Caco-2 (cell line): ENCODE measurements at places on chromosomes 11 and 22.

DNA sequence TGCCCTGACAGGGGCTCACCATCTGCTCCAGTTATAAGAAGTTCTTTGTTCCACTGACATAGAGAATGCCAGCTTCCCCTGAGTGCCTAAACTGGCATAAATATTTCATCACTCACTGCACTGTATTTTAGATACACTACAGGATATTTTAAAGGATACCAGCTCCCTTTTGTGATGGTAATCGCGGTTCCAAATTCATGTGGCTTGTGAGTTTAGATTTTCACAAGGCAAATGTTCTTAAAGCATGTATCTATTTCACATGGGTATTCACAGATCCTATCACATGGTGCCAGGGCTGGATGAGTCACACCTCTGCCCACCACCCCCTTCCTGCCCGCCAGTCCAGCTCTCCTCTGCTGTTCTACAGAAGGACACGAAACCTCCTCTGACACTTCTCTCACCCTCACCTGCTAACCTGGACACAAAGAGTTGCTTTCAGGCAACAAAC lies 105.5 kb downstream of the KCNC1 start:
- no peak for DNase-seq

- DNase-seq: peak; percentile 67
Measured at GRCh38 chr11:23540101-23540561, 679.9 kb upstream of the CCDC179 start.

DNA sequence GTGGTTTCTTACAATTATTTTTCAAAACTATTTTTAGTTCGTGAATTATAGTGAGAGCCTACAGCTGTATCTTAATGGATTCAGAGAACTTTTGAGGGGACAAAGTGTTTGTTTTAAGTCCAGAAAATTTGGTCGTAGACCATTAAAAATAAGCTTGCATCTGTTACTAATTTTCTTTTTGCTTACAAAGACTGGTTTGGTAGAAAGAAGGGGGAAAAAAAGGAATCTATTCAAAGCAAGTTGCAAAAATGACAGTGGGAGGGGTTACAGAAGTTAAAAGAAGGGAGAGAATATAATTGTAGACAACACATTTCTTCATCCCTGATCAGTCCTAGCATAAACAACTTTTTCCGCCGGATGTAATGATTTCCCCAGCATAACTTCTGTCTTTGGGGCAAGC lies 72.1 kb downstream of the AMOTL1 start:
- DNase-seq: no peak

DNA sequence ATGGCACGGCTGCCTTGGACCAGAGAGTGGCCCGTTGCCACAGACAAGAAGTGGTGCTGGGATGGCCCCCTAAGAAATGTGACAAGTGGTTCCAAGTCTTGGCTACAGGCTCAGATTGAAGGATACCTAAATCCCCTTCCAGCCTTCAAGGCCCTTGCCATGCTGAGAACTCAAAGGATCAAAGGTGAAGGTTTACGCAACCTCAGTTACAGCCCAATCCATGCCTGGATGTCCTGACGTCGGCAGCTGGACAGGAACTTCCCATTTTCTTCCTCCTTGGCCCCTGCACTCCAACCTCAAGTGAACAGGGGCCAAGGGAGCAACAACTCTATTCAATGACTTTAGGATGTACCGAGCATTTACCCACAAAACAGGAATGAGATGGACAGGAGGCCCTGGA lies 95.4 kb downstream of the DHCR7 start:
- peak; percentile 34 for DNase-seq

GRCh38 chr22:26781062-26781461 lies 123.7 kb downstream of the MIAT start:
- no peak for DNase-seq

DNA sequence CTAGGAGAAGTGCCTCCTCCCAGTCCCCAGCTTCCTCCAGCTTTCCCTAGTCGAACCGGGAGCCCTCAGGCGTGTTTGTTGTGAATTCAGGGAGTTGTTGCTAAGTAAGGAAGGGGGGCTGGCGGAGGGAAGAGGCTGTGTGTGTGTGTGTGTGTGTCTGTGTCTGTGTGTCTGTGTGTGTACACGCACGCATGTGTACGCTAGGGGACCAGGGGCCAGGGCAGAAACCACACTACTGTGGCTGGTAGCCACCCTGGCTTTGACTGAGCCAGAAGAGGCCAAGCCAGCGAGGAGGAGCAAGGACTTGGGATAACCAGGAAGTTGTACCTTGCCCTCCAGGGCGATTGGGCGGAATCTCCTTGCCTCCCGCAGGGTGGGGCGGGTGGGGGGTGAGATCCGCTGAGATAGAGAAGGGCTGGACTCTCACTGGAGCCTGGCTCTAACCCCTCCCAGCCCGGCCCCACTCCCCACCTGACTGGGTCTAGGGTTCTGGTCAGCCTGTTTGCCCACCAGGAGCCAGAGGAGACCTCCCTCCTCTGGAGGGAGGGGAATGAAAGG lies 7.5 kb downstream of the BCL9L start:
- DNase-seq: peak; percentile 94

DNA sequence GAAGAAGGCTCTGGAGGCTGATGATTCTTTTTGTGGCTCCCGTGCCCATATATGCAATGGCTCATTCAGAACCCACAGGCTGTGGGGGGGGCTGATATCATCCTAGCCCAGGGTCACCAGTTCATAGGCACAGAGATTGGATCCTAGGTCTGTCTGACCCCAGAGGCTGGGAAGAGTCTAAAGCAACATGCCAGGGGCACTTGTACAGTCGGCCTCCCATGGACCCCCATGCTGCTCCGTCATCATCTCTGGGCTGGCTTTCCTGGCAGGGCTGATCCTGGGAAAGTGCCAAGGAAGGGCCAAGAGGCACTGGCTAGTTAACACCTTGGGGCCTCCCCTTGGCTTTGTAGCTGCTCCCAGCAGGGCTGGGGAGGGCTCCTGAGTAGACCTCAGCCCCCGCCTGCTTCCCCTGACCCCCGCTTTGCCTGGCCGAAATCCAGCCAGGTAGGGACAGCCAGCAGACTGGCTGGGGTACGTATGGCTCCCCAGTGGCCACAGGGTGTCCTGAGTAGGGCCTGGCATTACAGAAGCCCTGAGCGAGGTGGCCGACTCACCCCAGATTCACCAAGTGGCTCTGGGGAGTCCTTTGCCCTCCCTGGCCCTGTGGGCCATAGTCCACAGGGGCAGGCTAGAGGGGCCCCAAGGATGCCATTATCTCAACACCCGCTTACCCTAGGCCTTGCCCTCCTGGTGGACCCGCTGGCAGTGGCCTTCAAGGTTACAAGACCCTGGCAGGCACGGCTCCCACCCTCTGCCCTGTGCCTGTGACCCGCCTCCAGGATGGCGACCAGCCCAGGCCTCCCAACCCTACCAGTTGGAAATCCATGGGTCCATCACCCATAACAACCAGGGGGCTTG lies 22.5 kb downstream of the FADS3 start:
- no peak for DNase-seq

- peak; percentile 91 for DNase-seq
Measured at GRCh38 chr11:73242251-73243092, 24.4 kb downstream of the P2RY2 start.

GRCh38 chr11:114196997-114197703 lies 99.0 kb upstream of the NNMT start:
- DNase-seq: no peak

GRCh38 chr11:63459586-63459985 lies 31.4 kb downstream of the PLAAT5 start:
- DNase-seq: no peak

- DNase-seq: no peak
Measured at GRCh38 chr11:36010010-36010740, 66.3 kb downstream of the LDLRAD3 start.

DNA sequence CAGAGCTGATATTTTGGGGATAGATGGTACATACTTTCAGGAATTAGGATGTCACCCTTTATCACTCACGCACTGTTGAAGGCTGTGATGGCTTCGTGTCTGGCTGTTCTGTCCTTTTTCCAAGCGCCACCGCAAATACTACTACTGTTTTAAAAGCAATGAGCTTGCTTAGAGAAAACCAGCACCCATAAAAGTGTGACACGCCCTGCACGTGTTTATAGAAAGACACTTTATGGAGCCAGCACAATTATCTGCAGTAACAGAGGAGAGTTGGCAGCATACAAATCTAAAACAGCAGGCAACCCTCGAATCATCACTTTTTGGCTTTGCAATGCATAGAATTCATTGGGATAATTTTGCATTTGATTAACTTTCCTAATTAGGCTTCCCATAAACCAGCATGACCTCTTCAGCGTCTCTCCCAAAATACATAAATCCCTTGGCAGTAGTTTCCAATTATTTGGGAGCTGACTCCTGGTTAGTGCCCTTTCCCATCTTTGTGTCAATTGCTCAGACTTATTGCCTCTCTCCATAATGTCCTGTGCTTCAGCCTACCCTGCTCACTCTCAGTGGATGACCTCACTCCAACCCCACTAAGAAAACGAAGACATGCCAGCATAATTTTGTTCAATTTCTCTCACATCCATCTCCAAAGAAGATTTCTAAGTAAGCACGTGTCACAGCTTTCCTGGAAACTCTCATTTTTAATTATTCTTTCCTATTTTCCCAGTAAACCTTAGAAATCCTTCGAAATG lies 118.7 kb upstream of the LARGE1 start:
- DNase-seq: no peak

DNA sequence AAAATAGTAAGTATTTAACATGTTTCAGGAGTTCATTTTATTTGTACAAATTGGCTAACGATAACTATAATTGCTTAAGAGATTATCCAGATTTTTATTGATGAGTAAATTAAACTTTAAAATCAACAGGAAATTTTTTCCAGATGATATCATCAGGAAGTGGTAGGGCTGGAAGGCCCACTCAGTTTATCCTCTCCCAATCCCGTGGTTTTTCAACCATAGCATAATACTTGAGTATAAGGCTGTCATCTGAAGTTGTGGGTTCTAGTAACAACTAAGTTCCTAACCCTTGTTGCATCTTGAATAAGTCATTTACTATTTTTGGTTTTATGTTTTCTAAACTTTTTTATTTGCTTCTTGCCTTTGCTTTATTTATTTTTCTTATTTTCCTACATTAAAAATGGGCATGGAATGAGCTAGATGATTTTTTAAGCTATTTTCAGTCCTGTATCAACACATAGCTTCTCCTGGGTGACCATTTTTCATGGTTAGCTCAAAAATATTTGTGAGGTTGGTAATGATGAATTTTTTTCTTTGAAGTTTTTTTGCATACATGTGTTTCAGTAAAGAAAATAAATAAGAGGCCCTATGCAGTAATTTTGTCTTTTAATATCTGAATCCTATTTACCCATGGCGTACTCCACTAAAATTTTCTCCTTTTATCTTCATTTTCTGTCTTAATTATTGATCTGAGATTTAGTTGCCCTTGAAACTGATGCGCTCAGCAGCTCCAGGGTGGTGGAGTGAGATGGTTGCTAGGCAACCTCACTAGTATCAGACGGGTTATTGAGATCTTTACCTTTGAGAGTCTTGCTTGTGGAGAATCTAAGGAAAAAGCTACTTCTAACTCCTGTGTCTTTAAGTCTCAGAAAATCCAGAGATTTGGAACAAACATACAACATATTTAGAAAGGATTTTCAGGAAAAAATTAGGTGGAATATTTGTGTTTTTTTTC lies 452.0 kb upstream of the CCDC179 start:
- DNase-seq: no peak

- DNase-seq: no peak
Measured at GRCh38 chr11:31657091-31657490, 147.5 kb downstream of the ELP4 start.

GRCh38 chr11:27201454-27202302 lies 161.1 kb downstream of the BBOX1 start:
- peak; percentile 94 for DNase-seq

DNA sequence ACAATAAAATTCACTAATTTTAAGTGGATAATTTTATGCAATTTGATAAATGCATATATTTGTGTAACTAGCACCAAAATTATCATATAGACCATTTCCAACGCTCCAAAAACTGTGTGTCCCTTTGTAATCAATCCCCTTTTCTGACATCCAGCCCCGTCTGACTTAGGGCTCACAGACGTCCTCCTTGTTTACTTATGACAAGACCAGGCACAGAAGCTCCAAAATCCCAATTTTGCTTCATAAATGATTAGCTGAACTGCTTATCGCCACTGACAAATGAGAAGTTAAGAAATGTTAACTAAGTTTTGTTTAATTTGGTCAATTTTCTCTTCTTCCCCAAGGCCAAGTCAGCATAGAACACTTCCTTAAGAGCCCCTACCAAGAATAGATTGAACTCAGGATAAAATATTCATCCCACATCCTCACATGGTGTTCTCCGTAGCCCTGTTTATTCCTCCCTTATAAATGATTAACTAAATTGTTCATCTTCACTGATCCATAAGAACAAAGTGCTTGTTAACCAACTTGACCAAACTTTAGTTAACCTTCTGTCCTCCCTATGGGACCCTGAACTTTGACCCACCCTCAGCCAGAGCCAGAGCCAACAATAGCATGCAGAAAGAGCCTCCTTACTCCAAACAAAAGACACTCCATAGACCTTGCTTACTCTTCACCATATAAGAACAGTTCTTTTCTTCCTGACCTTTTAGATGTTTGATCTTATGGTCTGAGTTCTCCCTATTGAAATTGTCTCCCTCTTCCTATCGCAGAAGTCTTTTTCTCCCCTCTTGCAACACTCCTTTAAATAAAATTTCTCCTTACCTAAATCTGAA lies 30.8 kb upstream of the GLYAT start:
- DNase-seq: peak; percentile 82

DNA sequence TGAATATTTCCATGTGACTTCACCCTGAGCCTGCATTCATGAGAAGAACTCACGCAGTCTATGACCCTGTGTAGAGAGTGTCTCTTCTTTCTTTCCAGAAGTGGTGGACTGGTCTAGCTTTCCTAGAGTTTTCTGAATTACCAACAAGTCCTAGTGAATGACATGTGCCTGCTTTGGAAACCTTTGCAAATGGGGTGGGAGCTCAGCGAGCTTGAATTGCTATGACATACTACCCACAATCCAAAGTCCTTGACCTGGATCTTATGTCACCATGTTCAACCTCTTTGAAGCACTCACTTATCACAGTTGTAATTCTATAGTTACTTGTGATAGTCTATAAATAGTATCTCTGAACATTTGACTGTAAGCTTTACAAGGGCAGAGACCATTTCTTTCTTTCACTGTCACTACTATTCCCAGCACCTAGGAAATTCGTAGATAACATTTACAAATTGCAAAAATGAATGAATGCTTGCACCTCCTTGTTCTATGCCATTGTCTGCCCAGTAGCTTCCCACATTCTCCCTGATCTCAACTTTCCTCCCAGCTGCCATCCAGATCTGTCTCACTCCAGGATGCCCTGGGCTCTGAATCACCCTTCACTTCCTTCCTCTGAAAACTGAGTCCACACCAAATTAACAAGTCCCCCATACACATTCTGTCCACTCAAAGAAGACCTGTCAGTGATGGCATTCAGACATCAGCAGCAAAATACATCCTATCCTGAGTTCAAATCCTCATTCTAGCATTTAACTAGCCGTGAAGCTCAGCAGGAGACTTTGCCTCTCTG lies 201.9 kb upstream of the SESN3 start:
- no peak for DNase-seq

GRCh38 chr11:113773092-113773415 lies 438 bp downstream of the ZW10 start:
- peak; percentile 75 for DNase-seq

- DNase-seq: peak; percentile 86
Measured at GRCh38 chr22:46537225-46537945, at the start of gene CELSR1. Gene CELSR1 (minus strand): TSS chr22:46537620. CDS start chr22:46537170, 450 bp downstream.
